ENCODE measurements at places on chromosomes 5 and 9.

DNA sequence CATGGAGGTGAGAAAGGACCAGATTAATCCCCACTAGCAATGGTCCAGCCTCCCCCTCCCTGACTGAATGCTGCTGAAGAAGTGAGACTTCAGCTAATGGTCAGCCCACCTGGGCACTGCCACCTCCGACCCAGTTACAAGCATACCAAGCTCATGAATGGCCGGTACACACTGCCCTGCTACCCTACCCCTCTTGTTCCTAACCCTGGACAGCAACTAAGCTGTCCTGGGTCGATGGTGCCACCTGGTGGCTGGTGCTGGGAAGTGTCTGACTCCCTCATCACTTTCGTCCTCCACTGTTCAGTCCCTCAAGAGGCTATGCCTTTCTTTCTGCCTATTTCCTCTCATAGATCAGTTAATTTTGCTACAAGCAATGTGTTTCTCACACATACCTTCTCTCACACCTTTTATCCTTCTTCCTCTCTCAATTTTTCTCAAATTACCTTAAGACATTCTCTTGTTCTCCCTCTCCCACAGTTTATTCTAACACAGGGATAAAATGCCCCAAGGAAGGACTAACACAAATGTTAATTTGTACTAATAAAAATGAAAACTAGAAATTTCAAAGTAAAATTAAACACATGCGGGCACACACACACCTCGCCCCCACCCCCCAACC lies 42.4 kb downstream of the PAX5 start:
- DNase-seq = peak; percentile 30

GRCh38 chr5:7762267-7762666 lies 88.7 kb downstream of the CFAP90 start:
- DNase-seq = no peak

GRCh38 chr5:96718635-96719077 lies 56.5 kb downstream of the CAST start:
- DNase-seq = no peak

GRCh38 chr5:115458003-115458409 lies 86.6 kb downstream of the FEM1C start:
- no peak for DNase-seq

DNA sequence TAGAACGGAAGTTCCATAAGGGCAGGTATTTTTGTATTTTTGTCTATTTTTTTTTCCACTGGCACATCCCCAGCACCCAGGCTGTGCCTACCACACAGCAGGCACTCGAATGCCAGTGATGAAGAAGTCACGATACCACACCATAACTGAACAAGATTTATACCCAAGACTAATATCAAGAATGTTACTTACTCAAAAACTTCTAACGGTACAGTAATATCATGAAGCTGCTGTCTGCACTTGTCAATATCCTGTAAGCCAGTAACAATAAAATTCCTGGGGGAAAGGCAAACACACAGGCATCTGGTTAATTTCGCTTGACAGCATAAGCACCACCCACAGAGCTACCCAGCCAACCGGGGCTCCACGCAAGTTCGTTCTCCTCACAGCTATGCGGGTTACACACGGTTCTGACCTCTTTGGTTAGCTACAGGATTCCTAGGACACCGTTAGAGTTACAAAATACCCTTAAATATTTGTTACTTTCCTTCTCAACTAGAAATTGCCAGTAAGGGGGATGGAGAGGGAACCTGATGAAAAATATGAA lies 1.3 kb downstream of the MED10 start:
- no peak for DNase-seq

DNA sequence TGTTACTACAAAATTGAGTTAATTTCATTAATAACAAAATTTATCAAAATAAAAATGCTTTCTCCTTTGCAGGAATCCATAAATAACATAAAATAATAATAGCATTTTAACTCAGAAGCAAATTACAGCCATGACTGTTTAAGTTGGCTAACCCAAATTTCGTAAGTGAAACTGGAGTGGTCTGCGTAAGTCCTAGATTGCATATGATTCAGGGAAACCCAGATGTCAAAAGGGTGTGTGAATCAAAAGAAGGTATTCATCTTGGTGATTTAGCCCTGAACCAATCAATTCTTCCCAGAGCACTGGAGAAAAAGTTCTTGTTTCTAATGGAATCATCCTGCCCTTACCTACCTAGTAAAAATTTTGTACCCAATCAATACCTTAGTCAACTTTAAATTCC lies 547.6 kb downstream of the RAB3C start:
- DNase-seq = no peak

- no peak for DNase-seq
Observed at GRCh38 chr9:133954862-133955529, 37.1 kb downstream of the VAV2 start.

- no peak for DNase-seq
Observed at GRCh38 chr9:90290716-90291485, 351.7 kb downstream of the DIRAS2 start.

DNA sequence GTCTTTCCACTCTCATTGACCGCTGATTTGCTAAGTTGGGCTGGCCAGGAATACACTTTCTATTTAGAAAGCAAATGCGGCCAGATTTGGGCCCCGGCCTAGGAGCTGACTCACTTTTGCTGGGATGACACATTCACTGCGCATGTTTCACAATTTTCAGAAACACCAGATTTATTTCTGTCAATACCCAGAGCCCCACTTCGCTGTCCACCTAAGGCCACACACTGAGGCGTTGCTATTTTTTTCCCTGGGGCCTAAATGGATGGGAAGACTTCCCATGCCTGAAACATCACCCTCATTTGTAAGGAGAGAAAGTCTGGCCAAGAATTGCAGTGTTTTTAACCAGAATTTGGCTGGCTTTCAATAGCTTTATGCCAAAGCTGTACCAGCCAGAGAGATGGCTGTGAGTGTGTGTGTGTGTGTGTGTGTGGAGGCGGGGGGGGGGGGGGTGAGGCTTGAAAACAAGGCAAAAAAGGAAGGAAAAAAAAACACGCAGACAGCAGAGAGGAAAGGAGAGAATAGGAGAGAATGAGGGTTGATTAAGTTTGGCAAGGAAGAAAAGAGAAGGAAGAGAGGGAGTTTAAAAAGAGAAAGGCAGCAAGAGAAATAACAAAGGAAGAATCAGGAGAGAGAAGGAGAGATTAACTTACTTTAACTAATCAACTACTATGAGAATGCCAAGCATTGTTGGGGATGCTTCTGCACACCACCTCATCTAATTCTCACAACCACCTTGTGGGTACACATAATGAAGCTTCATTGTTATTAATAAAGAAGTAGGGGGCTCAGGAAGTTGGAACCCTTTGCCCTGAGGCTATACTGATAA lies 261.4 kb upstream of the KLF4 start:
- DNase-seq = no peak

DNA sequence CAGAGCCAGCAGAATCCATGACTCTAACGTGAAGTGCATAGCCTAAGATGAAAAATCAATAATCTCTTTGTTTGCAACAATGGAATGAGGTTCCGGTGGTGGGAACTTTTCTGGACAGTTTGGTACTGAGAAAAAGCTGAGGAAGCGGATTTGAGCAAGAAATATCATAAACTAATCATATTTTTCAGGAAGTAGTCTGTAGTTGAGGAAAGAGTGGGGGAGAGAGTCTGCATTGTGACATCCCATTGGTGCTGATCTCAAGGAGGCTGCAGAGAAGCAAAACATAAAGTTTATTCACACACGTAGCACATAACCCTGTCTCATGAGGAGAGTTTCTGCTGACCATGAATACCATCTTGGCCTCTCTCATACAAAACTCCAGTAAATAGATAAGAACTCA lies 15.8 kb upstream of the FCHO2 start:
- no peak for DNase-seq

DNA sequence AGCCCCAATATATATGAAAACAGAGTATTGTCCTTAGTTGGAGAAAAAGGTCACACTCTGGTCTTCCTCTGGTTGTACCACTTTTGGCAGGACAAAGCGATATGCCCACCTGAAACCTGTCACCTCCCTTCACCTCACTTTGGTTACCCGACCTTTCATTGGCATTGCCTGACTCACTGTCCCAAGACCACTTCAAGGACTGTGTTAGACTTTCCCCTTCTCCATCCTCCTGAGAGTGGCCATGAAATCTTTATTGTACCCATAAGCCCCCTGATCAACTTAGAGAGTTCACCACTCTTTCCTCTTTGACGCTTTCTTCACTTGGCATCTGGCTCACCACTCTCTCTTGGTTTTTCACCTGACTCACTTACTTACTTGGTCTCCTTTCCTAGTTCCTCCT lies 32.4 kb upstream of the AP3B1 start:
- DNase-seq = no peak

DNA sequence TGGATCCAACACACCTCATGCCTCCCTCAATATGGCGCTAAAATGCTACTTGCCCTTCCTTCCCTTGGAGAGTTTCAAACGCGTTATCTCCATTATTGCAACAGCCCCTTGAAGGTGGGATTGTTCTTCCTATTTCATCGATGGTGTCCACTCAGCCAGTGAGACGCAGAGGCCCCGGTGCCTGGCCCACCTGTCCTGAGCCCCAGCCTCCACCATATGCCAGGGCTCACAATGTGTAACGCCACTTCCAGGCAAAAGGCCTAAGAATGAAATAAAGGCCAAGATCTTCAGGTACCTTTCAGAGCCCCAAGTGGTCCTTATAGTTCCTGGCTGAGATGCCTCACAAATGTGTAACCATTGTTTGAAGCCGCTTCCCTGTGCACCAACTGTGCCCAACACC lies 170.7 kb upstream of the PHYKPL start:
- DNase-seq = no peak

GRCh38 chr5:150077060-150077459 lies 9.3 kb downstream of the CSF1R start:
- no peak for DNase-seq
